ENCODE measurements at places on chromosomes 11 and 22.

DNA sequence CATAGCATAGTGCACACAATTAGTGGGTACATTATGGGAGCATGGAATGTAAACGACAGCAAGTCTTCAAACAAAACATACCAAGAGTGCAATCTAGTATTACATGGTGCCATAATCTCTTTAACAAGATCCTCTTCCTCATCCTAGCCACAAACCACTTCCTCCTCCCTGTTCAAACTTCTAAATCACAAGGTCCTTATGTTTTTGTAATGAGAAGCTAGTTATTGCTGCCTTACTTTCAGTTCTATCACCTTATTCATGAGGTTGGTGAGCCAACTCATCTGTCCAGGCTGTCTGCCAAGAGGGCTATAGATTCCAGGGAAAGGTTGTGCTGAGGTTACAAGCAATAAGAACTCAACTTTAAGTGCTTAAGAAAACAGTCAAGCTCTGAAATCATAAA, 195.4 kb upstream of the ARHGAP20 start:
- peak; percentile 87 for DNase-seq

- no peak for DNase-seq
Measured at GRCh38 chr11:43268786-43269185, 43.0 kb upstream of the API5 start.

DNA sequence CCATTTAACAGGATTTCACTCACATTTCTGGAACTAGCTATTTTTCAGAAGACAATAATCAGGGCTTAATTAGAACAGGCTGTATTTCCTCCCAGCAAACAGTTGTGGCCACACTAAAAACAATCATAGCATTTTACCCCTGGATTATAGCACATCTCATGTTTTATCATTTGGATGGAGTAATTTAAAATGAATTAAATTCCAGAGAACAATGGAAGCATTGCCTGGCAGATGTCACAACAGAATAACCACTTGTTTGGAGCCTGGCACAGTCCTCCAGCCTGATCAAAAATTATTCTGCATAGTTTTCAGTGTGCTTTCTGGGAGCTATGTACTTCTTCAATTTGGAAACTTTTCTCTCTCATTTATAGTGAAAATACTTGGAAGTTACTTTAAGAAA, 9.2 kb downstream of the PRSS23 start:
- DNase-seq = no peak

DNA sequence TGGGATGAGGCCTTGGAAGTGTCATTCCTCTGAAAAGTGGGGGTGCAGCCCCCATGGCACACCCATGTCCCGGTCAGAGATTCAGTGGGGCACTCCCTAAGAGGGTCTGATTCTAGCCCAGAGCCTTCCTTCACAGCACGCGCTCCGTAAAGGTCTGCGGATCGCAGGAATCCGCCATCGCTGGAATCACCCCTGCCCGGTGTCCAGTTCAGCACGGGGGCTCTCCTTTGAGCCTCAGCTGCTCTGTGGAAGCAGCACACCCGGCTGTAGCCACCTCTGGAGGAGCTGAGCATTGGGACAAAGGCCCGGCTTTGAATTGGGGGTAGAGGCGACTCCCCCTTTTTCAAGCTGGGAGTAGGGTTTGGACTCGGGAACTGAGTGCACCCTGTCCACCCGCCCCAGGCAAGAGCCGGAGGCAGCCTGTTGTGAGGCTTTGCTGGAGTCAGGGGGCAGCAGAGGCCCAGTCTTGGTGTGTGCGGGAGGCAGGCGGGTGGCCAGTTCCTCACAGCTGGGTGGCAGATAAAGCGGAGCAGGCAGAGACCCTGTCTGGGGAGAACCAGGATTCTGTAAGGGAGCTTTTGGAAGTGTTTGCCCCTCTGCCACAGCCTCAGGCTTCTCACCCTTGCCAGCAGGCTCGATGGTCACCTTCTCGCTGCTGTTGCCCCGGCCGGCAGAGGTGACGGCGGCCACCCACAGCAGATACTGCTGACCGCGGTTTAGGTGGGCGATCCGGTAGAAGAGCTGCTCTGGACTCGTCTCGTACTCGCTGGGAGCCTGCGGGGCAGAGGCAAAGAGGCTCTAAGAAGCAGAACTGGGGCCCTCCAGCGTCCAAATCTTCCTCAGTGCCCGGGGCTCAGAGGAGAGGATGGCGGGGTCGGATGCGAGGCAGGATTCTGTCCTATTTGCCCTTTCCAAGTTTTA, 115.9 kb downstream of the CEP164 start:
- DNase-seq = peak; percentile 12

DNA sequence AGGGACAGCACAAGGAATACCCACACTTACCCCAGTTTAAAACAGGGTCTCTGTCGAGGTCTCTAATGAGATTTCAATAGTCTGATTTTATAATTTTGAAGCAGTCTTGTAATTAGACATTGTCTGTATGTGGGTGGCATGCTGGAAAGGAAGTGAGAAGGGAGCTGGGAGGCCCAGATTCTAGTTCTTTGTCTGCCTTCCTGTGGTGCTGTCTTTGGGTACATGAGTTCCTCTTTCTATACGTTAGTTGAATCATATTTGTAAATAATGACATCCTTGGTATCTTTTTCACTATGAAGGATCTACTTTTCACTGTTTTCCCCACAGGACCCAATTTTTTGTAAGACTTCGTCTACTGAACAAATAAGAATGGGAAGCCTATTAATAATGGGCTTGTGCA, 42.0 kb upstream of the TENM4 start:
- no peak for DNase-seq

Data from HFFc6 (cell line).